AG20443 (cell line): ENCODE measurements at places on chromosomes 1 and 21.

DNA sequence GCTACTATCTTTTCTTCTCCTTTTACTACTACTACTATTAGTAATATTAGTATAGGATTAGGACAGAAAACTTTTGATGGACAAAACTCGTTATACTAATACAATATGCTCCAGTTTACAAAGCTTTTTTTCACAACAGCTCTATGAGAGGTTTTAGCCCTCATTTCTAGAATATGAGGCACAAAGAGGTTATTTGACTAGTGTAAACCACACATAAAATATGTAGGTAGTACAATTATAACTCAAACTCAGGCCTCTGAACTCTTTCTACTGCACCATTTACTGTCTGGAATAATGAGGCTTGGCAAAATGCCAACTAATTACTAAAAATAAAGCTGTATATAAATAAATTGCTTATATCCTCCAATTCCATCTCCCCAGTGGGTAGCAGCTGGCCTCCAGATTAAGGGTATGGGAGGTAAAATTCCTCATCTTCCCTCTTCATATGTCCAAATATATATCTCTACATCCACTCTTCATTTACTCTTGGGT lies 99.9 kb downstream of the LYST start:
- DNase-seq, result no peak

DNA sequence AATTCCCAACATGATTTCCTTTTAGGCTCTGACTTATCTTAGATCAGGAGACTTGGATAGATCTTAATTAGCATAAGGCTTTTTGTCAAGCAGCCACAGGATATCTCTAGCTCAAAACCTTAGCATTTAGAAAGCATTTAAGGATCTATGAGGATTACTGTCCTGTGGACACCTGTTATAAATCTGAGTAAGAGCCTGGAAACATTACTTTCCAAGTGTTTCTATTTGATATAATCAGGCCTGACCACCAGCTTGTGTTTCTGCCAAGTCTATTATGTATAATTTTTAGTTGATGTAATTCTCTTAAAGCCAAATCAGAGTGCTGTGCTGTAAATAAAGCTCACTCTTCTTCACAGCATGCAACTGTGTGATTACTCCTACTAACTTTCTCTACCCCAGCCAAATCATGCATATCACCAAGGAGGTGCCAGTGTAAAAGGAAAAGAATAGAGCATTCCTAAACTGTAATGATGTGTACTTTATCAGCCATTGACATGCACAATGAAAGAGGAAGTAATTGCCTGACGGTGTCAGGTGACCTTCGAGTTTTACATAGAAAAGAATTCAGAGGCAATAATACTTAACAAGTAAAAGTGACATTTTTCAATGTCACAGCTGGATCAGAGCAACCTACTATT lies 309.9 kb upstream of the PRMT6 start:
- no peak for DNase-seq

DNA sequence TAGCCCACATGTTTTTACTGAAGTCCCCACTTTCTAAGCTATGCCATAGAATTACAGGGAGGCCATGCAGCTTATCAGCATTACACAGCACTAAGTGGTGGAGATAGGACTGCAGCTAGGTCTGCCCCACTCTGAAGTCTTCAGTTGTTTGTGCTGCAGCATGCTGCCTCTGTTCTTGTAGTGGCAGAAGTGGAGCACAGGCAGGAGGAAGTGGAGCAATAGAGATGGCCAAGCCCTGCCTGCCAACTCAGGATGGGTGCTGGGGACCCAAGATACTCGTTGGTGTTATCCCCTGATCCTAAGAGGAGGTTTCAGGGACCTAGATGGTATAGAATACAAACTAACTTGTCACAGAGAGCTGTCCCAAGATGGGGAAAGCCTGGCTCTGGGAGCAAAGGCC lies 12.9 kb downstream of the MRPL37 start:
- no peak for DNase-seq

DNA sequence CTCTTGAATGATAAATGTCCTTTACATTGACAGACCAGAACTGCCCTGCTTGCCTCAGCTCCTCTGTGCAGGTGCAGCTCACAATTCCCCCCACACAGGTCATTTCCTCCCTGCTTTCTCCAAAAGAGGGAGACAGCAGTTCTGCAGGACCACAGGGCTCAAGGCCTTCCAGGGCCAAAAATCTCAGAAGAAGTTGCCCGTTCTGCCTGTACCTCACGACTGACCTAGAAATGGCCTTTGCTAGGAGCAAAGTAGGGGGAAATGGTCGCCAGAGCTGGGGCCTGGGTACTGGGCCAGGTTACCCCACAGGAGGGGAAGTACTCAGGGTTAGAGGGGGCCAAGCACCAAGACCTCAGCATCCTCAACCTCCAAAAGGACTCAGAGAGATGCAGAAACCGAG lies 11.1 kb downstream of the RNU1-2 start:
- DNase-seq, result no peak

DNA sequence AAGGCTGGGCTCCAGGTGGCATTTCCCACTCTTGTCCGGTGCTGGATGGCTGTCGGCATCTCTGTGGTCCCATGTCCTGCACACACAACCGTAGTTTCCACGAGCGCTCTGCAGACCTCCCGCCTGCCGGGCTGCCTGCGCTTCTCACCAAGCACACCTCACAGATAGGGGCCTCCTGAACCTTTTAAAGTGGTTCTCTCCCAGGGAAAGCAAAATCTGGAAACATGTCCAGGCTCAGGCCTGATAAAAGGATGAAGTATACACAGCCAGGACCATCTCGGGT lies 46.2 kb downstream of the CAPN9 start:
- peak; percentile 1 for DNase-seq

GRCh38 chr21:37550157-37550556 lies 183.6 kb downstream of the DYRK1A start:
- DNase-seq, result no peak

GRCh38 chr1:97942161-97943123 lies 21.6 kb upstream of the DPYD start:
- no peak for DNase-seq

DNA sequence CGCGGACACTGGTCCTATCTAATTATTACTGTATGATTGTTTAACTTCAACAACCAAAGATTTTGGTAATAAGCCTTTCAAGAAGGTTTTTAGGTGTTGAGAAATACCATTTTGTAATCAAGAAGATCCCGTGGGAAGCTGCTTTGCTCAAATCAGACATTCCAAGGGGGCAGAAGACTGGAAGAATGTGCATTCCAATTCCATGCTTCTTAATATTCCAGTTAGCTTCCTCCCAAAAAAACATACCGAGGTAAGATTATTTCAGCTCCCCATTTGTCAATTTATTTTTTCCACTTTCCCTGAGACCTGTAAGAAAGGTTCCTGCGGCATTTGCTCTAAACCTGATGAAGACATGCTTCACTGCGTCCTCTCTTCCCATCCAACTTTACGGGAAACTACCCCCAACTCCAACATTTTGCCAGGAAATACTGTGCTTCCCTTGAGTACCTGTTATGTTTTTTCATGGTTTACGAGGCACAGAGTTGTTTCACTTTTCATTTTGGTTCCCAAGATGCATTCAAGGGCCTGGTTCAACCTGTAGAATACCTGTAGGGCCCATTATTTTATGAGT lies 4.1 kb downstream of the CNN3 start:
- DNase-seq, result peak; percentile 67

DNA sequence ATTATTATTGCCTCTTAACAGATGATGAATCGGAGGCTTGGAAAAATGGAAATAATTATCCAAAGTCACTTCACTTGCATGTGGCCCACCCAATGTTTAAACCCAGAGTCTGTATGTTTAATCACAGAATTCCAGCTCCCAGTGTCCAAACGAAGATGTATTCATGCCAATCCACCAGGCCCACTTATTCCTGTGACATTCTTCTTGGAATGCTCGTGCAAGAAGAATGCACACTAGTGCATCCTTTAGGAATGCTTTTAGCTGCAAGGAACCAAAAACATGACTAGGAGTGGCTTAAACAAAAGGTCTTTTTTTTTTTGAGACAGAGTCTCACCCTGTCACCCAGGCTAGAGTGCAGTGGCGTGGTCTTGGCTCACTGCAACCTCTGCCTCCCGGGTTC lies 8.9 kb upstream of the OPRD1 start:
- DNase-seq, result no peak

DNA sequence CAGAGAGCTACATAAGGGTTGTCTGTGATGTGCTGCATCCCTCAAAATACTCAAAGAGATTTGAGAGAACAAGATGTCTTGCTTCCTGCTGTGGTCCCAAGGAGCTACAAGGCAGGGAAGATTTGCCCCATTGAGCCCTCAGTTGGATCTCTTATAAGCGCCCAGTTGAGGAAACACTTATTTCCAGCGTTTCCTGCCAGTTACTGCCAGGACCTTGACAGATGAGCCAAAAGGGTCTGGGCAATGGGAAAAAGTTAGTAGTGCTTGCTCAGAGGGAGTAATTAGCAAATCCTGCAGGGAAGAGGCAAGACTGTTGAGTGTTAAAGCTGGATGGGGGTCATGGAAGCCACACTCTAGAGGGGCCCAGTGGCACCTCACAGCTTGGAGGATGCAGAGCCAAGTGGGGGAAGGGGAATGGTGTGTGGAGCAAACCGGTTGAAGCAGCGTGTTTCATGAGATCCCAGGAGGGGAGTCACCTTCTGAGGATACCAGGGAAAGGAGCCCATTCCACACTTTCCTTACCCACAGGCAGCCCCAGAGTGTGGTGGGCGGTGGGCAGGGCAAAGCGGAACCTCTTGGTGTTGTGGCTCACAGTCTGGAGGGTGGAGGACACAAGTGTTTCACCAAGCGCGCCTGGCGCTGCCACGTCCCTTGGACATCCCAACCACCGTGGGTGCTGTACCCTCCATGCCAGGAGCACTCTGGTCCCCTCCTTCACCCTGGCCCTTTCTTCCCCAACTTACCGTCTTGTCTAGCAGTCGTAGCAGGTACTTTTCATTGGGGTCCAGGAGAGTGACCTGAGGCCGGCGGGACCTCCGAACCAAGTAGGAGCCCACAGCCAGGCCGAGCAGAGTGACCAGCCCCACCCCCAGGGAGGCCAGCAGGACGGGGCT lies 805 bp downstream of the CYB5R1 start:
- no peak for DNase-seq

GRCh38 chr1:101219924-101220870 lies 16.6 kb upstream of the S1PR1 start:
- DNase-seq, result no peak

- no peak for DNase-seq
These were observed 42.9 kb upstream of the CD53 start for GRCh38 chr1:110829955-110830553.

DNA sequence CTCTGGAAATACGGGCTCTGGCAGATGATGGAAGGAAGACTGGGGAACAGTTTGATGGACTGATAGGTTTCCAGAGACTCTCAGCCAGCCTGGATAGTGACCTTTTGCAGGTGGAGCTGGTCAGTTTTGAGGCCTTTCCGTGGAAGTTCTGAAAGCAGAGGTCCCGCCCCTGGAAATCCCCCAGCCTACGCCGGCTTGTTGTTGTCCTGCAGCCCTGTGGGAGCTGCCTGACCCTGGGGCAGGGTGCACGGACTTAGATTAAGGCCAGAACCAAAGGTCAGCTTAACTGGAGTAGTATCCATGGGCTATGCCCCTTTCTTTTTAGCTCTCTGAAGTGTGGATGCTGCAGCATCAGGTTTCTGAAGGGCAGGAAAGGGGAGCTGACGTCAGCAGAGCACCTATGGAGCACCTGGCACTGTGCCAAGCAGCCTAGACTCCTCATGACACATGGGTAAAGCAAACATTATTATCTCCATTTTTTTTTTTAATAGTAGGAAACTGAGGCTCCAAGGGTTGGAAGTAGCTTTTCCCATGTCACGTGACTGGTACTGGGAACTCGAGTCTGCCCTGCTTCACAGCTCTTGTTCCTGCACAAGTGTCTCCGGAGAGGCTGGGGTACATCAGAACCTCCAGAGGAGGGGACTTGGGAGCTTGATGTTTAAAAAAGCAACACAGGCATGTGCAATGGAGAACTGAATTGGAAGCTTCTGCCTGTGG lies 38.5 kb downstream of the IER5 start:
- DNase-seq, result no peak

GRCh38 chr21:33854604-33855003 lies 61.0 kb downstream of the ATP5PO start:
- peak; percentile 41 for DNase-seq

GRCh38 chr1:5911157-5911556 lies 81.1 kb downstream of the NPHP4 start:
- no peak for DNase-seq

GRCh38 chr1:183633676-183634343 lies 1.8 kb downstream of the ARPC5 start:
- peak; percentile 47 for DNase-seq

- no peak for DNase-seq
These were observed 2.8 kb upstream of the H6PD start for GRCh38 chr1:9231648-9232332.

DNA sequence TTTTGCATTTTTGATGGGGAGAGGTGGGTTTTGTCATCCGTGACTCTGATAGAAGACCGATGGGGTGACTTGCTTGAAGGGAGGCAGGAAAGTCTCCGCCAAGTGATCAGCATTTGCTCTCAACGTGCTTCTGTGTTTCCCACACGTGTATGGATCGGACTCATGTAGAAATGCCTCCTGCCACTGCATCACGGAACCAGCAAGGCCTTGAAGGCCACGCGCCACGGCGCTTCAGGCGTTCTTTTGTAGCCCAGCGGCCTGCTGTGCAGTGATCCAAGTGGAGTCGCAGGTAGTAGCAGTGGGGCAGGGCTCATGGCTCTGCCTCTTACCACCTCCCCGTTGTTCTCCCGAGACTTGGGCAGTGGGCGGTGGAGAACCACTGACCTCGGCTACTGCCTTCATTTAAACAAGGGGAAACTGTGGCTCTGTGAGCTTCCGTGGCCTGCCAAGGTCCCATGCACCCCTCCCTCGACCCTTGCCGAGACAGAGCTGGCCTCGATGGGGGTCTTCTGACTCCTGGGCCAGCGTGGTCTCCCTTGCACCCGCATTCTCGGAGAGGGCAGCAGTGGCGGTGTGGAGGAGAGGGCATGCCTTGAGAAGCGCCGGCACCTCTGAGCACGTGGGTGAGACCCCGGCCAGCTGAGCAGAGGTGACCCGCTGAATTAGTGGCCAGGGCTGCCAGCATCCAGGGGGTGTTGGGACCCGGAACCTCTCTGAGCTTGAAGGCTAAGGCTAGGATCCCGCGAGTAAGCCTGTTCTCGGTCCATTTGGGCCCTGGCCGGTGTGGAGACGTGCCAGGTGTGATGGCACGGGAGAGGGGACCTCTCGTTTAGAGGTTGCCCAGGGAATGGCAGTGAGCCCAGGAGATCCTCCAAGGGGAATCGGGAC lies 46.1 kb upstream of the ABCG1 start:
- no peak for DNase-seq

- no peak for DNase-seq
These were observed 2.5 kb upstream of the TRPM2 start for GRCh38 chr21:44350773-44351481.

- DNase-seq, result no peak
These were observed 16.7 kb downstream of the RAB3B start for GRCh38 chr1:51973587-51974474.

- no peak for DNase-seq
These were observed 10.0 kb upstream of the KPRP start for GRCh38 chr1:152747831-152748230.

DNA sequence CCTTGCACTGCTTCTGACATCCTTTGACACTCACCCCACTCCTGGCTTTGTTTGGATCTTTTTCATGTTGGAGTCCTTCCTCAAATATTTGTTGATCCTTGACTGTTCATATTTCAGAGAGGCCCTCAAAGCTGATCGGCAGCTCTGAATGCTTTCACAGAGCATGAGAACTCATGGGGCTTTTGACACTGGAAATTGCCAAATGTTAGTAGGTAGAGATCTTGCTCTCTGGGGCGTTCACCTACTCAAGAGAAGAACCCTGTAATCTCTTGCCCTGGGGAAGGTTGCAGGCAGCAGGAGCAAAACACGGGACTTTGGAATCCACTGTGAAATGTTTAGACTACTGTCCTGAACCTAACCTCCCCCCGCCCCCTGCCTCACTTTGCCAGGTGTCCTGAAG lies 67.4 kb upstream of the STUM start:
- no peak for DNase-seq

GRCh38 chr1:165531021-165531420 lies 12.8 kb upstream of the LRRC52 start:
- DNase-seq, result no peak
